ENCODE measurements at places on chromosomes 11 and 22. TPM values are rescaled to one million over a fixed set of nuclear protein-coding genes. Genes with fewer than 3 reads are reported as not detected.

The MRGPRX3 gene
- total RNA-seq, result not detected

The TH gene
- not detected for total RNA-seq

GRCh38 chr11:122833846-122834464, 4.3 kb upstream of the CRTAM start:
- no peak for DNase-seq

The MRPL48 gene
- 45.1 TPM for total RNA-seq

GRCh38 chr11:132158091-132158490, 787.7 kb downstream of the NTM start:
- DNase-seq, result no peak

DNA sequence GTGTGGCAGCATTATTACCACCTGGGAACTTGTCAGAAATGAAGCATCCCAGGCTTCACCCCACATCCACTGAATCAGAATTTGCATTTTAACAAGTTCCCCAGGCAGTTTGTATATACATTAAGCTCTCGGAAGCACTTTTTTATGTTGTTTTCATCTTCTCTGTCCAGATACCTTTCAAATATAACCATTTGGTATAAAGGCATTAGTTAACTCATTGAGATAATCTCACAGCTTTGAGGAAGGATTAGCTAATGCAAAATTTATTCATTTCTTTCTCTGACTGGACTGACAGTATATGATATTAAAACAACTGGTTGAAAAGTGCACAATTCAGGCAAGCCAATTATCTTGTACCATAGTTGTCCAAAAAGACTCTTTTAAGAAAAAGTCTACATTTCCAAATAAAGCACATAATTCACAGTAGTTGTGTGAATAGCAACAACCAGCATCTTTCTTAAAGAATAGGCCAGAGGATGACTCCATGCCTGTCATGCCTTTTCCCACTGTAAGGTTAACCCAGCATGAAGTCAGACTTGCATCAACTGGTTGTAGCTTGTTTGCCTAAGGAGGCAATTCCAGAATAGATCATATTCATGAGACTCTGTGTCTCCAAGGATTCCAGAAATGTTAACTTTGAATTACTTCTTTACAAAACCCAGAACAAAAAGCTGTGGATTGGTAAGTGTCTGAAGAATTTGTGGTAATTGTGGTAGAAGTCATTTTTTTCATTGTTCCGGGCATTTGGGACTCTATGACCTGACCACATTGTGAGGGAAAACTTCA, 254.3 kb upstream of the SESN3 start:
- DNase-seq, result no peak

- DNase-seq, result no peak
Measured at GRCh38 chr11:78099666-78100065, 20.0 kb upstream of the NDUFC2 start.

The OR8D1 gene
- total RNA-seq, result not detected

- DNase-seq, result peak; percentile 38
Measured at GRCh38 chr11:6746086-6746618, 25.6 kb downstream of the OR2AG2 start.

The CNTN5 gene
- not detected for total RNA-seq
